Cardiac muscle cell (in vitro differentiated cells and primary cell): ENCODE measurements at places on chromosomes 7 and 10. TPM values are rescaled to one million over a fixed set of nuclear protein-coding genes. Genes with fewer than 3 reads are reported as not detected.

The ANKRD2 gene
- not detected in 2 replicates for total RNA-seq

The FKBP6 gene
- not detected in 2 replicates for total RNA-seq

The NPFFR1 gene
- total RNA-seq = not detected in 2 replicates

The GNG11 gene
- 8.4 and 9.6 TPM in 2 replicates for total RNA-seq

The POU6F2 gene
- 0.99 and 3.6 TPM in 2 replicates for total RNA-seq

The SPACDR gene
- 0.28 and 1.6 TPM in 2 replicates for total RNA-seq

The SPDYE2 gene
- not detected in 2 replicates for total RNA-seq

The MPLKIP gene
- total RNA-seq = 79.9 and 84.7 TPM in 2 replicates

The CALML5 gene
- total RNA-seq = not detected in 2 replicates

The ADRB1 gene
- total RNA-seq = 0.42 and 0.69 TPM in 2 replicates

The EPHB6 gene
- total RNA-seq = 11.2 and 27.7 TPM in 2 replicates

The FOXI2 gene
- not detected in 2 replicates for total RNA-seq

The CNTNAP2 gene
- total RNA-seq = 2.1 and 4.8 TPM in 2 replicates

The HOXA2 gene
- total RNA-seq = 0.27 and 0.53 TPM in 2 replicates

The BHLHA15 gene
- total RNA-seq = 2.2 TPM in 1 of 2 replicates, not detected in the other

The TBC1D12 gene
- total RNA-seq = 7.7 and 8.5 TPM in 2 replicates

The MTPN gene
- 110 and 141 TPM in 2 replicates for total RNA-seq

The NXPH1 gene
- 0.95 and 2.2 TPM in 2 replicates for total RNA-seq

The TMEM229A gene
- 0.12 and 0.18 TPM in 2 replicates for total RNA-seq

The FAM25C gene
- total RNA-seq = not detected in 2 replicates

The PHKG1 gene
- total RNA-seq = 0.21 and 0.81 TPM in 2 replicates

The FGL2 gene
- 0.14 and 0.51 TPM in 2 replicates for total RNA-seq

The POM121C gene
- total RNA-seq = 16.2 and 17.2 TPM in 2 replicates

The RBM20 gene
- total RNA-seq = 23.0 and 28.5 TPM in 2 replicates

The WIPF3 gene
- total RNA-seq = 1.3 and 2.8 TPM in 2 replicates

The VAX1 gene
- not detected in 2 replicates for total RNA-seq

The TAS2R4 gene
- total RNA-seq = 0.39 and 2.5 TPM in 2 replicates

The PLXNA4 gene
- total RNA-seq = 19.0 and 33.3 TPM in 2 replicates

The ABCC2 gene
- 0.07 and 0.86 TPM in 2 replicates for total RNA-seq

The SYNPO2L gene
- total RNA-seq = 12.1 and 13.6 TPM in 2 replicates
